ENCODE measurements at places on chromosomes 1 and 21. TPM values are rescaled to one million over a fixed set of nuclear protein-coding genes. Genes with fewer than 3 reads are reported as not detected.

DNA sequence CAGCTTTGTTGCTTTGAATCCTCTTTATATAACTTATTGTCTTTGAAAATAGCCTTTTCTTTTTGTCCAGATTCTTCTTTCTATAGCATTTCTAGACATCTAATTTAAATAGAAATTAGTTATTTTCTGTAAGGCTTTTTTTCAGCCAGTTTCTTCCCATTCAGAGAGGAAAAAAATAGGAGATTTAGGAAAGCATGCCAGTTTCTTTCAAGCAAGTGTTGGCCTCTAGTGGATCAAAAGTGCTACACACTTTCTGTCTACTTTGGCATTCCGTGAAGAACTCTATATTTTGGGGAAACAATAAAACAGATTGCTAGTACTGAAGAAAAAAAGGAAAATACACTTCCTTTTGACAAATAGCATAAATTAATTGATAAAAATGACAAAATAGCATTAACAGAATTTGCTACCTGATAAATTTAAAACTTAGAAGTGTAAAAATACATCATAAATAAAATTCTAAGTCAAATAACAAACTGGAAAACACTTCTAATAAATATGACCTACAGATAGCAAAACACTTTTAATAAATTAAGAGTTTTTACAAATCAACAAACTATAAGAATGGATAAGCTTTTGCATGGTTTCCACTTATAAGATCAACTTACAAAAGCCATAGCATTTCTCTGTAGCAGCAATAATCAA, 13.1 kb upstream of the EXO1 start:
- DNase-seq: peak; percentile 80

DNA sequence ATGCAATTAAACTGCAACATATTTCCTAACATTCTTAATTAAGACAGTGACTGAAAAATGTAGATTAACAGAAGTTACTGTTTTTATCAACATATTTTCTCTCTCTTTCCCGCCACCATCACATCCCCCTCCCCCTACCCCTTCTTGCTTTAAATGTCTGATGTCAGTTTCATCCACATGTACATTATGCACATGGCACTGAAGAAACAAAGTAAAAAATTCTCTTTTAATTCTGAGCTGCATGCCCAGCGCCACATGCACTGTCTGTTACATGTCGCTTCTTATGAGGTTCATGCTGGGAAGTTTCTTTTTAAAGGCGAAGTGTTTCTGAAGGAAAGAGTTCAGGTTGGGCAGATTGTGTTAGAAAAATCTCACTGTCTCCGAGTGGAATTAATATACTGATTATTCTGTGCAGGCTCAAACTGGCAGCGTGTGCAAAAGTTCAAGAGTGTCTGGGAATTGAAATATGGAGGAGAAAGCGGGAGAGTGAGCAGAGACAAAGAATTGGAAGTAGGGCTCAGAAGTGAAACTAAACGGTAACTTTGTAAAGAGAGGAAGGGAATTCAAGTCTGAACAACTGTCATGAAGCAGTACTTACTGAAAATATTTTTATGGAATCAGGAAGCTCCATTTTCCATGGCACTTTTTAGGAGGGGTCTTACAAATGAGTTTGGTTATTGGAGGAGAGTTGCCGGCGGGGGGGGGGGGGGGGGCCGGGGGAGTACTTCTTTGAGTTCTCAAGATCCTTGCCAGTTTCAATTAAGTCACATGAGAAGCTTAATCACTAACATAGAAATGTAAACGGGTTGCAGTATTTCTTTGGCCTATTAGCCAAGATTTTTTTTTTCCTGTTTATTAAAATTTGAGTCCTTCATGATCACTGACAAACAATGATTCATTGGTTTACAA, 217.6 kb downstream of the SDCCAG8 start:
- peak; percentile 61 for DNase-seq

DNA sequence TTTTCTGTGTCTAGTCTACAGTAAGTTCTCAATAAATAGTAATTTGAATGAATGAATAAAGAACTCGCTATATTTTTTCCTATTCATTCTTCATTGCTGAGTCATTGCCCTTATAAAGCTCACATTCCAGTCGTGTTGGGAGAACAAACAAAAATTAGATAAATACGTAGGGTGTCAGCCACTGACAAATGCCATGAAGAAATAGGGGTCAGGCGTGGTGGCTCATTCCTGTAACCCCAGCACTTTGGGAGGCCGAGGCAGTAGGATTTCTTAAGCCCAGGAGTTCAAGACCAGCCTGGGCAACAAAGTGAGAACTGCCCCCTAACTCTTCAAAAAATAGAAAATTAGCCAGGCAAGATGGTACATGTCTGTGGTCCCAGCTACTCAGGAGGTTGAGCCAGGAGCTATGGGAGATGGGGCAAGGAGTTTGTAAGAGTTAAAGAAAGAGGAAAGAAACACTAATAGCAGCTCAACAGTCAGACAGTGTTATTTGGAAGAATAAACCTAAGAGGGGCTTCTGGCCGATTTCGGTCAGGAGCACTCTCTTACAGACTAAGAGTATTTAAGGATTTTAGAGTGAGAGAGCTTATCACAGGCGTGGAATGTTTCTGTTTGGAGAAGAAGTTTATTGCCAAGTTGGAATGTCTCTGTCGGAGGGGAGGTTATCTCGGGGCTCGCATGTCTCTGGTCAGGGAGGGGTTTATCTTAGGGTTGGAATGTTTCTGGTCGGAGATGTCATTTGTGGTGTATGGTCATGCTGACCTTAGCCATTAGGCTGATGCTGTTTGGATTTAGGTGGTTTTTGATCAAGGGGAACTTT, 1.8 kb upstream of the CHML start:
- peak; percentile 48 for DNase-seq

GRCh38 chr1:208127792-208128529, 116.2 kb downstream of the PLXNA2 start:
- DNase-seq: no peak

DNA sequence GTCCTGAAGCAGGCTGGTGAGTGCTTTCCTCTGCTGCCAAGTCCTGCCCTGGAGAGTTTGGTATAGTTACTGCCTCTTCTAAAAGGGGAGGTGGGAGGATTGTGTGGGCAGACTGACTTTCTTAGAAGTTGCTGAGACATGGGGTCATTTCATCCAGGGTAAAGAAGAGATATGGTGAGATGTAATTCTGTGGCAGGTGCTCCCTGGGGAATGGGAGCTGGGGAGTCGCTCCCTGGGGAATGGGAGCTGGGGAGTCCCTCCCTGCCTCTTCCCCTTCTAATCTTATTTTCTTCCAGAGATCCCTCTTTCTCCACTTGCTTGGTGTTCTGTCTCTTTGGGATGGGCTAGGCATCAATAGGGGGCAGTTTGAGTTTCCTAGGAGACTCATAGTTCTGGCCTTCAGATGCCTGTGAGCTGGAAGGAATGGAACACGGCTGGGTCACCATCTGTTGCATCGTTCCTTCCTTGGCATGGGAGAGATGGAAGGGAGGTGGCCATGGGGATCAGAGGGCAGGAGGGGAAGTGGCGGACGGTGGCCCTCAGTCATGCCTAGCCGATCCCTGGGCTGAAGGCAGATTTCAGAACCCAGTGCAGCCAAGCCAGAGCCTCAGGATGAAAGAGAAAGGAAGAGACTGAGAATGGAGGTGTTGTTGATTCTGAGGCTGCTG, 59.0 kb downstream of the NFASC start:
- DNase-seq: no peak

GRCh38 chr1:209624558-209625549, 27.4 kb downstream of the LAMB3 start:
- DNase-seq: peak; percentile 48

DNA sequence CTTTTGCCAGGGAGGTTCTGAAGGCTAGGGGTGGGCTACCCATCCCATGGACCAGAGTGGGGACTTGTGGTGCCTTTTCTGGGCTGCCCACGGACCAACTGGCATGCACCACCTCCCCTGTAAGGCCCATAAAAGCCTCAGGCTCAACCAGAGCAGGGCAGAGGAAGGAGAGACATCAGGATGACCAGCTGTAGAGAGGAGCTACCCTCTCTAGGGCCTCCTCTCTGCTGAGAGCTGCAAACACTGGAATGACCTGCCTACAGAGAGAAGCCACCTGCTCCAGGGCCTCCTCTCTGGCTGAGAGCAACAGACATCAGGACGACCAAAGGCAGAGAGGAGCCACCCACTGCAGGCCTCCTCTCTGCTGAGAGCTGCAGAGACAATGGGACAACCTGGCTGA, 140.9 kb downstream of the EIF4G3 start:
- no peak for DNase-seq

- DNase-seq: no peak
Measured at GRCh38 chr1:234292548-234292947, 80.7 kb upstream of the COA6 start.

- DNase-seq: no peak
Measured at GRCh38 chr1:209931141-209931540, 6.9 kb upstream of the SYT14 start.

DNA sequence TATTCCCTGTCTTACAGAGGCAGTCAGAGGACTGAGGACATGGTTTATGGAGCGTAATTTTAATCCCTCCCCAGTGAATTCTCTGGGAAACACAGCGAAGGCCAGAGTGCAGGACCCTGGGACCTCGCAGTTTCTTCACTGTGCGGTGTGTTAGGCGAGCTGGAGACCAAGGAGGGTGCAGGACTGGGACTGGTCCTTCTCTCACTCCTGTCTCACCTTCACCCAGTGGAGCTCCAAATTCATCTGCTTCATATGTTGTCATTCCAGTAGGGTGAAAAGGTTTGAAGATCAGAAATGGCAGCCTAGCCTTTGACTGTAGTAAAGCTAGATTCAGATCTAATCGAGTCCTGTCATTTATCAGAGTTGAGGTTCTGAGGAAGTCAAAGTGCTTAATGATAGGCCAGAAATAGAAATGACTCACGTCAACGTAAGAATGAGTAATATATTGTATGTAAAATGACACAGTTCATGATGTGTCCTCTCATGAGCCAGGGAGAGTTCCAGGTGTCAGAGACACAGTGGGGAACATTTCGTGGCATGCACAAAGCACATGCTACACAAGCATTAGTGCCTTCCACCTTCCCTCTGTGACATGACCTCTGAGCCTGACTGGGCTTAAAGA, 647.5 kb downstream of the SMYD3 start:
- DNase-seq: peak; percentile 77

GRCh38 chr21:40421121-40421520, 425.8 kb downstream of the DSCAM start:
- DNase-seq: no peak

DNA sequence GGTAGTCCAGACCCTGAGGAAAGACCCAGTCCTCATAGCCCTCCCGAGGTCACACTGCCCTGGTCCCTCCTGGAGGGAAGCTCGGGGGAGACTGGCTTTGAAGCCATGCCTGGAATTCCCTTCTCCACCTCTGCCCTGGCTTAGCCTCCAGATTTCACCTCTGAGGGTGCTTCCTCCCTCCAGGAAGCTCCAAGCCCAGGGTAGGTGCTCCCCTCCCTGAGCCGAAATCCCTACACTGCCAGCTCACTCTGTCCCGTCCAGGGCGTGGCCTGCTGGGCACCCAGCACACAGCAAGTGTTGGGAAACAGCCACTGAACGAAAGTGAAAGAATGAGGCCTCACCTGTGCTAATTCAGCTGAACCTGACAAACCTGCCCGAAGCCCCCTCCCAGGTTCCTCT, 6.0 kb upstream of the TNFRSF25 start:
- DNase-seq: no peak

GRCh38 chr21:38861989-38862683, 56.4 kb downstream of the ETS2 start:
- no peak for DNase-seq

GRCh38 chr1:161915051-161915503, 108.6 kb downstream of the OLFML2B start:
- DNase-seq: peak; percentile 24

DNA sequence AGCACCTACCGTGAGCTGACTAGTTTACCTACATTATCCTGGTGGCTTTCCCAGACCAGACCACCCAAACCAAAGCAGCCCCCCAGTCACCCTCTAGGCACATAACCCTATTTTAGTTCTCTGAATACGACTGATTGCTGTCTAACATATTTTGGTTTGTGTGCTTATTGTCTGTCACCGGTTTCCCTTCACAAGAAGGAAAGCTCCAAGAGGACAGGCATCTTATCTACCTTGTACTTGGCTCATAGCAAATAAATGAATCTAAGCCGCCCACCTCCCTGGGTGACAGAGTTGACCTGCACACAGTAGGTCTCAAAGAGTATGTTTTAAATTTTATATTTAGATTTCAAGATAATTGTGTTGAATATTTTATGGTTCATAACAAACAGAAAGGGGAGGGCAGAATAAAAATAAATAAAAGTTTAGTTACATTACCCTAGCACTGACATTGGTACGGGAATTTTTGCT, 904 bp upstream of the PRDX6 start:
- no peak for DNase-seq

- DNase-seq: no peak
Measured at GRCh38 chr1:61680500-61680899, 44.4 kb downstream of the TM2D1 start.

DNA sequence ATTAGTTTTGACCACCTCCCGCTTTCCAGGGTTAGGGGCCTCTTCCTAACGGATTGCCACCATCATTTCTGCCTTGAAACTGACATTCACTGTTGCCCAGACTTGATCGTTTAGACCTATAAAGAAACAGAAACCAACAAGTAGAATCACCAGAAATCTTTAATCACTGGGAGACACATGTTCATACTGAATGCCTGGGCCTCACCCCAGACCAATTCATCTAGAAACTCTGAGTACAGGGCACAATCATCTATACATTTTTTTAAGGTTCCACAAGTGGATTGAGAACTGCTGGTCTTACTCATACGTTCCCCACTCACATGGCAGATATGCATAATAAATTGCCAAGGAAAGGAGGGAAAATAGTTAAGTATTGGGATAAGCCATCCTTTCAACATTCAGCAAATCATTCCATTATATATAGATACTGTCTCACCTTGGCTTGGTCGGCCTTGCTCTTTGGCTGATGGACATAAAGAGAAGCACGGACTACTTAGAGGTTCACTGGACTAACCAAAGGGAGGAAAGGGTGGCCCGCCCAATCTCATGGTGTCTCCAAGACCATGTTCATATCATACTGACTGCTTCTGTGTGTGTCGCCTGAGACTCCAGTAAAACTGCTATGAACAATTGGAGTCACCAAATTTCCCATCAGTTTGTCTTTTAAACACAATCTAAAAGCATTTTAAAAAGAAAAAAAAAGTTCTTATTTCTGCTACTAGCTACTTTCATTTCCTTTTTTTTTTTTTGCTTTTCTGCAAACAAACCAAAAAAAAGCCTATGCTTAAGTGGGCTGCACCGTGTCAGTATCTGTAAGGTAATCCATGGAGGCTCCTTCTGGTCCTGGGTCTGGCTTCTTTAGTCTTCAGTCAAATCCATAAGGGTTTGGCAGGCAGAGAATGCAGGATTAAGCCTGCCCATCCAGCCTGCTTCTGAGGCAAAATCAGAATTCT, 9.4 kb upstream of the TARBP1 start:
- no peak for DNase-seq

The FCRL5 gene
- total RNA-seq: not detected

The MYOC gene
- total RNA-seq: not detected

The NUP210L gene
- not detected for total RNA-seq

The GNG5 gene
- total RNA-seq: 38.9 TPM

The AIM2 gene
- 1.3 TPM for total RNA-seq

The OR2G6 gene
- not detected for total RNA-seq

The DBT gene
- total RNA-seq: 5.3 TPM

The OR10Z1 gene
- not detected for total RNA-seq

Data from GM23248 (cell line).